Adipose tissue (tissue), 3 donors: ENCODE measurements at places on chromosomes 4 and X. TPM values are rescaled to one million over a fixed set of nuclear protein-coding genes. Genes with fewer than 3 reads are reported as not detected.

Gene IL2
- not detected for polyA plus RNA-seq

Gene STBD1
- polyA plus RNA-seq = 11.6 TPM

Gene FAM9C
- 0.09 TPM for polyA plus RNA-seq

Gene CDKL2
- 0.04 TPM for polyA plus RNA-seq

Gene CCSER1
- not detected for polyA plus RNA-seq

Gene CPE
- 38.2 TPM for polyA plus RNA-seq

Gene PAGE1
- not detected for polyA plus RNA-seq

Gene MAGEB10
- not detected for polyA plus RNA-seq

Gene CT45A8
- not detected for polyA plus RNA-seq

Gene RASL11B
- polyA plus RNA-seq = 0.42 TPM

Gene TSC22D3
- polyA plus RNA-seq = 139 TPM
